ENCODE measurements at places on chromosomes 3 and 15. TPM values are rescaled to one million over a fixed set of nuclear protein-coding genes. Genes with fewer than 3 reads are reported as not detected.

- DNase-seq, result no peak
Observed at GRCh38 chr15:48674876-48675275, 29.4 kb upstream of the FBN1 start.

- DNase-seq, result no peak
Observed at GRCh38 chr3:40969341-40969740, 230.0 kb upstream of the CTNNB1 start.

DNA sequence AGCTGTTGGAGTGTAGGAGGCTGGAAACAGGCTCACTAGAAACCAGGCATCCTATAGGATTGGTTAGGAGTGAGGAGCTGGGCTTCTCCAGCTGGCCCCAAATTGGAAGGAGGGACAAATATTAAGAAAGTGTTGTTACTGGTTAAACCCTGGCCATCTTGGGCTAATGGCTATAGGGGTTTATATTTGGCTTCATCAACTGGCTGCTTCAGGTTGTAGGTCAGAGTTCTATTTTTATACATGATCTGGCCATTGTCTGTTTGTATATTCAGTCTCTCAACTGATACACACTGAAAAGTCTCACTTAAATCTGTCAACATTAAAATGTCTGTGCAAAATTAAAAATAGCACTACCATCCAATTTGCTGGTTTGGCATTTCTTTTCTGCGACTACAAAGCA, 70.2 kb upstream of the ARRDC4 start:
- DNase-seq, result no peak

DNA sequence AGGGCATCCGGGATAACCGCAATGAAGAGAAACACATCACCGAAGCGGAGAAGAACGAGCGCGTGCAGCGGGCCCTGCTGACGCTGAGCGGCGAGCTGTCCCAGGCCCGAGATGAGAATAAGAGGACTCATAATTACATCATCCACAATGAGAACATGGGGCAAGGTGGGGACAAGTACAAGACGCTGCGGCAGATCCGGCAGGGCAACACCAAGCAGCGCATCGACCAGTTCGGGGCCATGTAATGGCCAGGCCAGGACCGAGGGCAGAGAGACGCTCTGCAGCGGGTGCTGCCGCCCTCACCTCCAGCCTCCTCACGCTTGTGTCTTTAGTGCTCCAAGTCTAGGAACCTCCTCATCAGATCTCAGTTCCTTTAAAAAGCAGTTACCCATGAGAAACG, 863.7 kb upstream of the ALCAM start:
- DNase-seq, result no peak

GRCh38 chr3:99651531-99651930, 13.1 kb downstream of the COL8A1 start:
- DNase-seq, result no peak

DNA sequence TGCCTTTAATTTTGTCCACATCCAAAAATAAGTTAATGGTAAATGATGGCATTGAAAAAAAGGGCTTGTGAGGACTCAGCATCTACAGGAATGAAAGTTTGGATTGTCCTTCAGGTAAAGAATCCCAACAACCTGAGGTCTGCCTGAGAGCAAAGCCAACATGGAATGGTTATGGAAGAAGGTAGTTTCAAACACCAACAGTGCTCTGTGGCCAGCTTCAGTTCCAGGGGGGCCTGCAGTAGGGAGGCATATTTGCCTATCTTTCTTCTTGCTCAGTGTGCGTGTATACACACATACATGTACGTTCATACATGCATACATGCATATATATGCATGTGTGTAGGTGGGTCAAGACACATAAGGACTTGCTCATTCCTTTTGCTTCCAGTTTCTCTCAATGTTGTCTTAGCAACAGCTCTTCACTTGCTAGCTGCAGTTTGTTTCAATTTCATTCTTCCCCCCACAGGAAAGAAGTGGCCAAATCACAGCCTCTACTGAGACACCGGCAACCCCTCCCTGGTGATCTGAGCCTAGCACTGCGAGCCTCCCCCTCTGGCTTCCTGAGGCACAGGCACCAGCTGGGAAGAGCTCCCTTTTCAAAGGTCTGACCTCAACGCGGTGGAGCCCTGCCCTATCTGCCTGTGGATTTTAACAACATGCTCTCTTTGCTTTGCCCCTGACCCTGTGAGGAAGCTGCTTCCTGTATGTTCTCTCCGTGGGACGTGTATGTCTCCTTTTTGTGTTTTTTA, 146.2 kb downstream of the KLF13 start:
- DNase-seq, result no peak

DNA sequence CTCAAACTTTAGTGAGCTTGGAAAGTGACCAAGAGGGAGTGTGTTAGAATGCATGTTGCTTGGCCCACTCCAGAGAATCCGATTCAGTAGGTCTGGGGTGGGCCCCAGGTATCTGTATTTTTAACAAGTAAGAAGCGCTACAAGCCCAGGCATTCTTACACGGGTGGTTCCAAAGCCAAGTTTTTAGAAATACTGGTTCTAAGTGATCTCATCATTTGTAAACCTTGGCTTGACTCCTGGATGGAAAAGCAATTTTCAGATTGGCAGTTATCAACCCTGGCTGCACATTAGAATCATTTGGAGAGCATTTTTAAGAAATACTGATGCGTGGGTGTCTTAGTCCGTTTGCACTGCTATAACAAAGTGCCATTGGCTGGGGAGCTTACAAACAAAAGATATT, 27.3 kb upstream of the ST8SIA2 start:
- DNase-seq, result no peak

GPR62 gene
- not detected for total RNA-seq

DNA sequence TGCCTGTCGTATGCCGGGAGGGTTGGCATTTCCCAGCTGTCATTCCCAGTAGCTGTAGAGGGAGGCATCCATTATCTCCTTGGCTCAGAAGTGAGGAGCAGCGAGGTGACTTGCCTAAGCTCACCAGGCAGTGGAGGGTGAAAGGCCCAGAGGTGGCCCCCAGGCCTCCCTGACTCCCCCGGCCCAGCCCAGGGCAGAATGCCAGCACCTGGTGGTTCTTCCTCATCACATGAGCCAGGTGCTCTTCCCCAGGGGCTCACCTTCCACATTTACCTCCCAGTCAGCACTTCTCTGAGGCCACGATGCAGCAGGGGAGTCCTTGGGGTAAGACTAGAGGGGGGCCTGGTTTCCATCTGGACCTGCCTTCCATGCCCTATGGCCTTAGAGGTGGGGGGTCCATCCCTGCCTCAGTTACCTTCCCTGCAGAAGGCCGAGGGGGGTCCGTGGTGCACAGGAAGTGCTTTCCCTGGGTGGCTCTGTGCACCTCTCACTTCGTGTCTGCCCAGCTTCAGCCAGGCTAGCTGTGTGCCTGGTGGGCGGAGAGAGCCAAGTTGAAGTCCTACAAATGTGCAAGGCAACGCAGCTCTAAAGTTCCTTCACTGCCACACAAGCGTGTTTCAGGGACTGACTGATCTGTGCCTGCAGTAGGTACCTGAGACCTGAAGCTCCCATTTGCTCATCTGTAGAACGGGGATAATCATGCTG, 70.3 kb upstream of the PLXNA1 start:
- no peak for DNase-seq

EXD1 gene
- not detected for total RNA-seq

STXBP5L gene
- total RNA-seq, result not detected

DNA sequence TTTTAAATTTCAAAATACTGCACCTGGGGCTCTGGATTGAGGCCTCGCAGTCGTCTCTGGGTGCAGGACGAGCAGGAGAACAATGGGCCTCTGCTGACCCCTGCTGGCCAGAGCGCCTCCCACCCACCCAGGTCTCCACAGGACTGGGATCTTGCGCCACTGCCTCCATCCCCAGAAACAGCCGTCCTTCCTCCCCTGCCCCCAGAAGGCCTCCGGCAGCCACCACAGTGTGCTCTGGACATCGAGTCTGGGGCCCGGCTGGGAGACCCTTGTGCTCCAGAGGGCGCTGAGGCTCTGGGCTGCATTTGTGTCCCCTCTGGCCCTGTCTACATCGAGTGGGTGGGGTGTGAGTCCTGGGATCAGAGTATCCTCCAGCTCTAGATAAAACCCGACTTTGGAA, 6.7 kb upstream of the ACSBG1 start:
- peak; percentile 72 for DNase-seq

DNA sequence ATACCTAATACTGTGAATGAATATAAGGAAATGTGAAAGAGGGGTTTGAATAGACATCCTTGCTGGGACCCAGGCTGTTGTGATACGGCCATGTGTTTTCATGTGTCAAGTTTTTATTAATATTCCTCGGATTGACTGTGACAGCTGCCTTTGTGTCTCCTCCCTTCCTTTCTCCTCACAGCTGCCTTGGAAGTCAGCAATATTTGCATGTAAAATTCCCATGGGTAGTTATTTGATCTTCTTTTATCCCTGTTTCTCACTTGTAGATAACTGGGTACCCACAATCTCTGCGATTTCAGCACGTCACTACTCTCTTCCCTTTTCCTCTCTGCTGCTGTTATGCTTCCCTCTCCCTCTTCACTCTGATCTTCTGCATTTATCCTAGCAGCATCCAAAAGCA, 9.4 kb downstream of the GPR156 start:
- DNase-seq, result no peak

GRCh38 chr15:100849855-100850218, 29.8 kb upstream of the ALDH1A3 start:
- no peak for DNase-seq

- no peak for DNase-seq
Observed at GRCh38 chr15:29266052-29266582, 3.5 kb downstream of the NSMCE3 start.

DNA sequence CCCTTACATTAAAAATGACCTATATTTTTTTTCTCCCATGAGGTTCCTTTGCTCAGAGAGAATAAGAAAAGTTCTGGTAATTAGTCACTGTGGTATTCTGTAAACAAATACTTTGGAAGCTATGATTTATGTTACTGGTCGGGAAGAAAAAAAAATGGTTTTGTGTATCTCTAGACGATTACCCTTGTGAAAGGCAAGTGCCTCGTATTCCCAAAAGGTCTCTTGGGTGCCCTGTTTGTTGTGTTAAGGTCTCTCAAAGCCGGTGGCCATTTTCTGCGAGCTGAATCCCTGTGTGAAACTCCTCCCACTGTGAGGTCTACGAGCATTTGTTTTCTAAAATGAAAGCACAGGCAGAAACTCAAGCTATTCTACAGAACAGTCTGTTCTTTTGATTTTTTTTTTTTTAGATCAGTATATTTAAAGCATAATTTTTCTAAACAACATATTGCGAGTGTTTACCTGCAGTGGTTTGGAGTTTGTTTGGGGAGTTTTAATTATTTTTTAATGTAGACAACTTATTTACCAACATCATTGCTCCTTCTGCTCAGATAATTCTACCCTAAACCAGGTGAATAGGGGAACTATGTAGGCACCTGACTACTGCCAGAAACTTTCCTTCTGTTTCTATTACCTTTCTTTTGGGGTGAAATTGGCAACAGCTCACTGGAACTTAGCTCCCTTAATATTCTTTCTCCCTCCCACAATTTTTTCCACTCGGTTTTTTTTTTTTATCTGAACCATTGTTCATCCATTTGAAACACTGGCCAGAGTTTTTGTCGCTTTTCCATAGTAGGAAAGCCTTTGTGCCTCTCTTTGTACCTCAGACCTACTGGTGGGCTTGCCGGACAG, 44.0 kb downstream of the ZBTB38 start:
- peak; percentile 47 for DNase-seq

GRCh38 chr3:100899440-100900091, 93.7 kb downstream of the ABI3BP start:
- DNase-seq, result no peak

STAC gene
- total RNA-seq, result 0.35 TPM

ZNF621 gene
- total RNA-seq, result 16.6 TPM

DNA sequence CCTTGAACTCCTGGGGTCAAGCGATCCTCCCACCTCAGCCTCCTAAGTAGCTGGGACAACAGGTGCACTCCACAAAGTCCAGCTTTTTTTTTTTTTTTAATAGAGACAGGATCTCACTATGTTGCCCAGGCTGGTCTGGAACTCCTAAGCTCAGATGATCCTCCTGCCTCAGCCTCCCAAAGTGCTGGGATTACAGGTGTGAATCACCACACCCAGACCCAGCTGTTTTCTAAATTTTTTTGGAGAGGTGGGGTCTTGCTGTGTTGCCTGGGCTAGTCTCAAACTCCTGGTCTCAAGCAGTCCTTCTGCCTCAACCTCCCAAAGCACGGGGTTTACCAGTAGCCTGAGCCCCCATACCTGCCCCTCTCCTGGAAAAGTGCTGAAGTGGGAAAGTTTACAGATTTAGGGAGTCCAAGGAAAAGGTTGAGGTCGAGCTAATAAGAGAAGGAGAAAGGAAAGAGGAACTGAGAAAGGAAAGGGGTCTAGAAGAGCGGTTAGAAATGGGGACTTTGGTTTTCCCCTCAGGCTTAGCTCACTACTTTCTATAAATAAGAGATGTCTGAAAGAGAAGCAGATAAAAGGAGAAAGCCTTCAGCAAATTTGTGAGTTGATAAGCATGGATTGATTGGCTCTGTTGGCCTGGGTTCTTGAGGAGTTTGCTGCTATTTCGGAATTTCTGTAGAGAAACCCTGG, 23.6 kb downstream of the UBE2E1 start:
- DNase-seq, result no peak

SV2B gene
- total RNA-seq, result not detected

- no peak for DNase-seq
Observed at GRCh38 chr3:4417449-4417848, 49.6 kb downstream of the SUMF1 start.

GRCh38 chr3:128329491-128330213, 137.0 kb downstream of the DNAJB8 start:
- DNase-seq, result no peak

COL6A6 gene
- 0.16 TPM for total RNA-seq

DNA sequence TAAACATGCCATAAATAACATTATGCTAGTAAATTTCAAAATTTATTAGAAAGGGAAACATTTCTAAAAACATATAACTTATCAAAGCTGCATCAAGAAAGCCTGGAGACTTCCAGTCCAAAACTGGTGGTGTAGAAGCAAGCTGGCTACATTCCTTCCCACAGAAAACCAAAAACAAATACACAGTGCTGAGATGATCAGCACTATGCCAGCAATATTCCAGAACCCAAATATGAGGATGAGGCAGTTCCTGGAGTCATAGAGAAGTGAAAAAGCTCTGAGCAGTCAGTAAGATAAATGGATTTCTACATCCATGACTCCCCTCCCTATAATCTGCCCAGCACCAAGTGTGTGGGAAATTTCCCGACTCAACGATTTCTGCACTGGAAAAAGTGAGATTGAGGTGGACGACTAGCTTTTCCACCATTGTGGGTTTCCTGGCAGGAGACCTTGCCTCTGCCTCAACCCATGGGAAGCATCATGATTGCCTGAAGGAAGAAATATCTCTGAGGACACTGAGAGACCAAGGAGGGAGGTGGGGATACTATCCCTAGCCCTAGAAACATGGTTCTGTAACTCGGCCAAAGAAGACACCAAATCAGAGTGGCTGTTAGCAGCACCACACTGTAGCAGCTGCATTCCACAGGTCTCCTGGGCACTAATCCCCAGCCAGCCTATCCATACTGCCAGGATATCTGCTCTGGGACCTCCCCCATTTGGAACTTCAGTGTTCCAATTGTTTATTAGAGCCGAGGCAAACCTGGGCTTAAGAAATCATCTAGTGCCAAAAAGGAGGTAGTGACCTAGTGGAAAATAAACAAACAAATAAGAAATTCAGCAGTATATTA, 11.8 kb upstream of the CLN6 start:
- DNase-seq, result no peak
